ENCODE measurements at places on chromosomes 4 and X.

GRCh38 chrX:16786139-16786790, at the start of gene TXLNG:
Gene TXLNG (plus strand): TSS chrX:16786466. CDS start chrX:16786488, 22 bp downstream.
- peak; percentile 97 for DNase-seq

DNA sequence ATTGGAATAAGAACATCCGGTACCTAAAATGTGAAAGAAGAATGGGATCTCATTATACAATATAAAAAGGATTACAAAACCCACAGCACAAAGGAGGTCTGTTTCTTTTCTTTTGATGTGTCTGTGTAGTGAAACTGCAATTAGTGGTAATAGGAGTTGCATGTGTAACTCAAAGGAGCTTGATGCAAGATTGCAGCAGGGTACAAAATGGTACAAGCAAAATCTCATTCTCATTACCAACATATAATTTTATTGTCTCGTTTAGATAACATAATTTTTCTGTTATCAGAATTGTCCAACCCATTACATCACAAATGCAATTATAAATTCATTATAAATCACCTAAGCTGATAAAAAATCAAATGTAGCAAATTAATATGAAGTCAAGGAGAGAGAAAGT, 47.1 kb upstream of the CCSER1 start:
- no peak for DNase-seq

DNA sequence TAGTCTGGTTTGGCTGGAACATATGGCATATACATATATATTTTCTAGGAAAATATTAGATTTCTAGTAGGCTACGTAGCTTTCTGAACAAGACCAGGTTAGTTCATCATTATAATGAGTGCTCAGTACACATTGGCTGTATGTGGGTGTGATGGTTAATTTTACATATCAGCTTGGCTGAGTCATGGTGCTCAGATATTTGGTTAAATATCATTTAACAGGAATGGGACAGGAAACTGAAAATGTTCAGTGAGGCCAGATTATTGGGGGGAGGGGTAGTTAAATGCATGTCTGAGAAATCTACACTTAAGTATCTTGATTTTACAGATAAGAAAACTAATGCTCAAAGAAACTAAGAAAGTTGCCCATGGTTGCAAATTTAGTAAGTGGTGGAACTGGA, 160.1 kb downstream of the RBMX2 start:
- no peak for DNase-seq

GRCh38 chrX:3728454-3728853, 15.0 kb upstream of the PRKX start:
- DNase-seq = no peak

- no peak for DNase-seq
These were observed 291.0 kb downstream of the LDB2 start for GRCh38 chr4:16607241-16608066.

DNA sequence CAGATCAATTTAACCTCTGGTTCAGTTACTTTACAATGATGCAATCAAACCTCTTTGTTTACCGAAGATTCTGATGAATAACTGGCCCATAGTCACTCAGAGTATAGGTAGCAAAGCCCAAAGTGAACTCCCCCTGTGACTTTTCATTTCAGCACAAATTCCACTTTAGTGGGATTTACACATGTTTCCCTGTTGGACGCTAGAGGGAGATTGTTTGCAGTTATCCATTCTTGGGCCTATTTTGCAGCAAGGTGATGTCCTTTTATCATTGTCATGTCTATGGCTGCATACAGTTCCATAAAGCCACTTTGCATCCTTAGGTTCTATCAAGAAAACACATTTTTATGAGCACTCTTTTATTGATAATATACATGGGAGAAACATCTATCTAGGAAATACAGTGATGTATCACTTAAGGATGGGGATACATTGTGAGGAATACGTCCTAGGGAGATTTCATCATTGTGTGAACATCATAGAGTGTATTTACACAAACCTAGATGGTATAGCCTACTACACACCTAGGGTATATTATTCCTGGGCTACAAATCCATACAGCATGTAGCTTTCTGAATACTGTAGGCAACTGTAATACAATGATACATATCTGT, 14.5 kb upstream of the DKK2 start:
- no peak for DNase-seq

DNA sequence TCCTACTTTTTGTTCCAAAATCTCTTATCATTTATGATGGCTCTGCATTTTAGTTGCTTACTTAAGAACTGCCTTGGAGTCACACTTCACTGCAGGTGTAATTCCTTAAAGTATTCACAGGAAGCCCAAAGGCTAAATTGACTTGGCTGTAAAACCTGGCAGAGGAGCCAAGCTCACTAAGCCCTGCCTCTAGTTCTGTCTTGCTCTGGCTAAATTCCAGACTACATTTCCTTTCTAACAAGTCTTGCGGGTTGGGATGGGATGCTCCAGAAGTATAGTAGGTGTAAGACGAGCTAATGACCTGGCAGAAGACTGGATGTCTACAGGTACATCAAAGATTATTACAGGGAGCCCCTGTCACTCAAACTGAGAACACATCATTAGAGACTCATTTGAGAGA, 924.0 kb upstream of the INTU start:
- DNase-seq = no peak

DNA sequence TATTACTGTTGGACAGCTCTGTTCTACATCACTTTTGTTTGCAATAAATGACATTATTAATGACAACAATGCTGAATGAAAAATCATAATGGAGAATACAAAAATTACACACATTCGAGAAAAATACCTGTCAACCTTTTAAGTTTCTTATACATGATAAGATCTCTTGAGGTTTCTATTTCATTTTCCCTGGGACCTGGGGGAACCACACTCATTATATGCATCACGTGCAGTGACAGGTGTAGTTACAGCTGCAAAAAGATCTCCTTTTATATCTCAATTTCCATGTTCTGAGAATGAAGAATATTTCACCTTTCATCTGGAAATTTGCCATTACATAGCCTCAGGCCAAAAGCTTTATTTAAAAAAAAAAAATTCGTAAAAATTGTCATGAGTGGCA, 1347.0 kb upstream of the AGA start:
- no peak for DNase-seq

- no peak for DNase-seq
These were observed 65.7 kb upstream of the PSAPL1 start for GRCh38 chr4:7500404-7500803.

DNA sequence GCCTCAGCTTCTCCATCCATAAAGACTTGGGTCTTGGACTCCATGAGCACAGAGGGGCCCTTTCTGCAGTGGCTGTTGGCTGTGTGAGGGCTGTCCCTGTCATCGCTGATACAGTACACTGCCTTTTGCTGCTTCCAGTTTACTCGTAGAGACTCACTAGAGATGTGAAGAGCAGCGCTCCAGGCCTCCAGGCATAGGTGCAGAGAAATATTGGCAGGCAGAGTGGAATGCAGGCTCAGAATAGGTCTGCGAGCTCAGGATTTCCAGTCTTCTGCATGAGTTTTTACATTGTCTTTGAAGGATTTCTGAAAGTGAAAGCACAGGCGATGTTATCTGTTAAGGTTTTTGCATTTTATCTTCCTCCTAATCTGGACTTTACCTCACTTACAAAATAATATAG, 97.4 kb downstream of the AASDH start:
- DNase-seq = no peak

GRCh38 chr4:175823015-175823742, 11.1 kb upstream of the GPM6A start:
- no peak for DNase-seq

GRCh38 chr4:148044912-148045352, 313.0 kb downstream of the ARHGAP10 start:
- no peak for DNase-seq

- no peak for DNase-seq
These were observed 268.7 kb downstream of the MAPK10 start for GRCh38 chr4:86091201-86091600.

DNA sequence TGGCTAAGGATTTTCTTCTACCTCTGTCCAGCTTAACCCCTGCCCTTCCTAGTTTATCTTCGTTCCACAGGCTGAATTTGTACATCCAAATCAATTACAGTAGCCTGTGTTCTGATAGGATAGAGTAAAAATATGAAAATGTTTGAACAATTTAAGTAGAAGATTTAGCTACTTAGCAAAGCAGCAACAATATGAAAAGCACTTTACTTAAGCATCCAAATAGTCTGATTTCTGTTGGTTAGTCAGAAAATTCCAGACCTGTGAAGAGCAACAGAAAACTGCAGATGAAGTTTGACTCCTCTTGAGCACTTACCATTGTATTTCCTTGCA, 2.0 kb downstream of the ARSJ start:
- DNase-seq = no peak

- DNase-seq = no peak
These were observed 62.2 kb downstream of the GPR143 start for GRCh38 chrX:9703406-9703805.

DNA sequence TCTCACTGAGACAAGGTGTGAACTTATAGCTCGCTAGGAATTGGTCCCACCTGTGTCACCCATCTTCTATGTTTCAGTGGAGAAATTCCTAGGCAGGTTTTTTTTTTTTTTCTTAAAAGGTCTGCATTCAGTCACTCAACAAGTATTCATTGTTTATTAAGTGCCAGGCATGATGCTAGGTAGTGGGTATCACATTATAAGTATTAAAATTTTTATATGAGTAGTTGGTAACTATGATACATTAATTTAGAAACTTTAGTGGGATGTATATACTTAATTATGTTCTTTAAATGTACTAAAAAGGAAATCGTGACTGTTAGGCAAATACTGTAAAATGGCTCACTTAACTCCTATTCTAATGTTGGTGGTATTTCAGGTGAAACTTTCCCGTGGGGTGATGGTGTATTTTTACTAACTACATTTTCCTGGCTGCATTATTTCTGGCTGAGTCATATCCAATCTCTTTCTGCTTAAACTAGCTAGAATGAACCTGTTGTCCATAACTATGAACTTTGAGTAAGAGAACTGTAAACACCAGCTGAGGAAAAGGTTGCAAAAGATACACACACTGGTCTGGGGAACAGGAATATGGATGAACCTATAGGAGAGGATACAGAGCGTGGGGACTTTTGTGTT, 49.3 kb upstream of the MED14 start:
- DNase-seq = no peak

DNA sequence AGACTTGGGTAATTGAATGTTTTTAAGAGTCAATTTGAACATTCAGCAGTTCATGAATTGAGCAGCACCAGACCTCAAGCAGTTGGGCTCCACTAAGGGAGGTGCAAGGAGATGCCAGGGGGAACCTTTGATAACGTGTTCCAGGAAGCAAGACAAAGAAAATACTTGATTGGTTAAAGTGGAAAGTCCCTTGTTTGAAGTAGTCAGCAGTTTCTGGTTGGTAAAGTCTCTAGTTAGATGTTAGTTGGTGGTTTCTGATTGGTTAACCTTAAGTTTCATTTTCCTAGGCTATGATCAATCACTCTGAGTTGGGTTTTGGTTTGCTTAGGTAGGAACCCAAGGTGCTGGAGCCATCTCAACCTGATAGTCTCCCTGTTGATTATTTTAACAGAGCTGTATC, 4.0 kb downstream of the HERC6 start:
- DNase-seq = peak; percentile 34

- no peak for DNase-seq
These were observed 28.1 kb downstream of the SYNPO2 start for GRCh38 chr4:118916691-118917289.

- no peak for DNase-seq
These were observed 239.4 kb upstream of the CTSO start for GRCh38 chr4:156193106-156193505.

DNA sequence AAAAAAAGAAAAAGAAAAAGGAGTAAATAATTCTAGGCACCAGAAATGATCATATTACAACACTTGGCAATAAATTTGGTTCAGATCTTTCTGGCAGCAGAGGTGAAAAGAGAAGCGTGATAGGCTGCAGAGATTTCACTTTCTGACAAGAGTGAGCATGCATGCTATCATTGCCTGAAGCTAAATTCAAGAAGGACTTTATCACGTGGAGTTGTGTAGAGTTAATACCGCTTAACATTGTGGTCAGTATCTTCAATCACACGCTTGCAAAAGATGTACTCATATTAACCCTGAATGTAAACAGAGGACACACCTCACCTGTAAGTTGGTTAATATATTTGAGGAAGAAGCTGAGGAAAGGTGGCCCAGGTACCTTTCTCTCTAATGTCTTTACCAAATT, 31.4 kb upstream of the RBPJ start:
- no peak for DNase-seq

- DNase-seq = no peak
These were observed 62.0 kb upstream of the GPRIN3 start for GRCh38 chr4:89369581-89369980.

- DNase-seq = no peak
These were observed 8.5 kb downstream of the MXD4 start for GRCh38 chr4:2253160-2254084.

DNA sequence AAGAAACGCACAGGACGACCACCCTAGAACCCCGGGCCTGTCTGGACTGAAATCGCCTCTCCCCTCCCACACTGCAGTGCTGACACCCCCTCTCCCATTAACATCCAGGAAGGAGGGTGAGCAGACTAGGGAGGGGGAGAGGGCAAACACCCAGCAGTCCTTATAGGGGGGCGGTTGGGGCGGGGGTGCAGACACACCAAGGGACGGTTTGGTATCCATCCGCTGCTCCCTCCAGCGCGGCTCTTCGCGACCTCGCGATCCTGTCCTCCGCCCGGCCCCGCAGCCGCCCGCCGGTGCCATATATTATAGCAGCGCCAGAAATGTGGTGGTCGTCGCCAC, 411 bp upstream of the GPRASP1 start:
- no peak for DNase-seq

DNA sequence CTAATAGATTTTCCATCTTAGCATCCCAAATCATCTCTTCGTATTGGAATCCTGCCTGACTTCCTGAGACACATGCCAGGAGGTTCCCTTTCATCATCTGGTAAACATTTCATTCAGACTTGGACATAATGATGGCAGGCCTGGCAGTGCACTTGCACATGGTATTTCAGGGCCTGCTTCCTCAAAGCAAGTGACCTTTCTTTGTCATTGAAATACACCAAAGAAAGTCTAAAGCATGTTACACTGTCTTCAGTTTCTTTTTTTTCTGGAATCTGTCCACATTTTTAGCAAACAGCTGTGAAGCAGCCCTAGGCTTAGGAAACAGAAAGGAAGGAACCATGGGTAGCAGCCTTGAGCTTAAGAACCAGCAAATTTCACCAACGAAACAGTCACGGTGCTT, 205.9 kb upstream of the VCX start:
- no peak for DNase-seq

- DNase-seq = no peak
These were observed 83.6 kb downstream of the MAML3 start for GRCh38 chr4:140070366-140070765.

DNA sequence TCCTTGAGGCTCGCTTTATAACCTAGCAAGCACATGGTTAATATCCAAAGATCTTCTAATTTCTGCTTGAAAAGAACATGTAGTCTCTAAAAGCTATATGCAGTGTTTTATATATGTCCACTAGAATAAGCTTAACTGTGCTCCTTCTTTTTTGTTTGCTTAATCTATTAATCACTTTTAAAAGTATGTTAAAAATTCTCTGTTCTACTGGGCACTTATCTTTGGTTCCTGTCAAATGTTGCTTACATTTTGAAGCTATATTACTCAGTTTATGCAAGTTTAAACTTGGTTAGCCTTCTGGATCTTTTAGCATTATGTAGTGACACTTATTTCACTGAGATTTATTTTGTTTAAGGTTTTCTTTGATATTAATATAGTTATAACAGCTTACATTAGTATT, 32.5 kb downstream of the MAOA start:
- DNase-seq = no peak

GRCh38 chrX:45508454-45508853, 307.8 kb upstream of the DIPK2B start:
- no peak for DNase-seq

GRCh38 chr4:187227907-187228704, 504.4 kb upstream of the FAT1 start:
- no peak for DNase-seq

- peak; percentile 38 for DNase-seq
These were observed 22.8 kb downstream of the CFAP99 start for GRCh38 chr4:2441393-2442174.

Measured in T-helper 22 cell (primary cell).